GDM1 (cell line): ENCODE measurements at places on chromosomes 2 and 18.
A peak's percentile ranks its signal among the peaks of the same experiment; 100 is the strongest.

DNA sequence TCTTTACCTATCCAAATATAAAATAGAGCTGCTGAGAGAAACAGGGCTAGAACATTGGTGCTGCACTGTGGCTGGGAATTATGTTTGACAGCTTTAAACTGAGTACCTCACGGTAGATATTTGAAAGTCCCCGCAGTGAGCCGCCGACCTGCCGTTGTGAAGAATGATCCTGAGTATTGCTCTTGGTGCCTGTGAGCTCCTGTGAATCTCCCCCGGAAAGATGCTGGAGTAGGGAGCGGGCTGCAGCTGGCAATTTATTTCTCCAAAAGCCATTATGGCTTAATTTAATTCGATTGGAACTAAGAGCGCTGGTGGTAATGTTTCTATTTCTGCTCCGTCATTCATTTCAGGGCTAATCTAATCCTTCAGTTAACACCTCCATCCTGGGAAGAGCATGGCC is 129.4 kb upstream of the TPO start:
- DNase-seq = no peak

- peak; percentile 82 for DNase-seq
Measured at GRCh38 chr2:70094978-70095719, 7.9 kb downstream of the PCBP1 start.

DNA sequence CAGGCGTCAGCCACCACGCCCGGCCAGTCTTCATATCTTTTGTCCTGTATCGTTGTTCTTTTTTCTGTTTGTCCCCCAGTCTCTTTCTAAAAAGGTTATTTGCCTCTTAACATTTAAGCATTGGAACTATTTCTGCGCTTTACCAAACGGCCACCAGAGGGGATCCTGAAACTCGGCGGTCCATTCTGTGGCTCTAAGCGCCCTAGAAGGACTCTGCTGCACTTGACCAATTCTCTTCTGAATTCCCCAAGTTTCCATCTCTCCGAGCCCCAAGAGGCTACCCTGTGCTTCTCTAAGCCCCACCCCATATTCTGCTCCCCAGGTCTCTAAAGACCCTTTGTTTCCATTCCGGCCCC is 33.1 kb upstream of the REG3G start:
- no peak for DNase-seq

- DNase-seq = no peak
Measured at GRCh38 chr2:121273116-121273515, 11.9 kb downstream of the TFCP2L1 start.

GRCh38 chr2:138433995-138434951 is 67.3 kb upstream of the SPOPL start:
- DNase-seq = no peak
